ENCODE measurements at places on chromosomes 5 and 9.

- DNase-seq = no peak
These were observed 95.5 kb upstream of the IFNK start for GRCh38 chr9:27428551-27428950.

DNA sequence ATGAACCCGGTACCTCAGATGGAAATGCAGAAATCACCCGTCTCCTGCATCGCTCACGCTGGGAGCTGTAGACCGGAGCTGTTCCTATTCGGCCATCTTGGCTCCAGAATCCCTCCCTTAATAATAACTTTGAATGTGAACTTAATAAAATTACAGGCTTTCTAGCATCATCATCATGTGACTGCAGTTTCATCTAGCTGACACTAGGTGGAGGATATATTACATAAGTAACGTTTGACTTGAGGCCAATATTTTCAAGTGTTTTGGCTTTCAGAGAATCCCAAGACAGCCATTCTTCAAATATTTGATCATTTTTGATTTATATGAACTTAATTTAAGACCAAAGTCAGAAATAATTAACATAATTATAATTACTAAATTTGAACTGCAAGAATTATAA, 474.9 kb upstream of the CDH10 start:
- no peak for DNase-seq

DNA sequence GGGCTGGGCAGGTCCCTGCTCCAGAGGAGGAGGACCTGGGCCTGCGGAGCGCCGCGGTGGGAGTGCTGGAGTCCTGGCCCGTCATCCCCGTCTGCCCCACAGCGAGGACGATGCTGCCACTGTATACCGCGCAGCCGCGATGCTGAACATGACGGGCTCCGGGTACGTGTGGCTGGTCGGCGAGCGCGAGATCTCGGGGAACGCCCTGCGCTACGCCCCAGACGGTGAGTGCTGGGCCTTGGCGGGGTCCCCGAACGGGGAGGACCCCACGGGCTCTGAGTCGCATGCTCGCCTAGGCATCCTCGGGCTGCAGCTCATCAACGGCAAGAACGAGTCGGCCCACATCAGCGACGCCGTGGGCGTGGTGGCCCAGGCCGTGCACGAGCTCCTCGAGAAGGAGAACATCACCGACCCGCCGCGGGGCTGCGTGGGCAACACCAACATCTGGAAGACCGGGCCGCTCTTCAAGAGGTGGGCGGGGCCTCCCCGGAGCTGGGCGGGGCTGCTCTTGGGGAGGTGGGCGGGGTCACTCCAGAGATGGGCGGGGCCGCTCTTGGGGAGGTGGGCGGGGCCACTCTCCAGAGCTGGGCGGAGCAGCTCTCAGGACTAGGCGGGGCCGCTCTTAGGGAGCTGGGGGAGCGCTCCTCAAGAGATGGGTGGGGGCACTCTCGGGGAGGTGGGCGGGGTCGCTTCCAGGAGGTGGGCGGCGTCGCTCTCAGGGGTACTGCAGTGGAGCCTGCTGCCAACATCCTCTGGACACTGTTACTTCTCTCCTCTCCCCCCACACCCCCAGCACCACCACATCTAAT, 13.1 kb downstream of the LRRC26 start:
- no peak for DNase-seq

DNA sequence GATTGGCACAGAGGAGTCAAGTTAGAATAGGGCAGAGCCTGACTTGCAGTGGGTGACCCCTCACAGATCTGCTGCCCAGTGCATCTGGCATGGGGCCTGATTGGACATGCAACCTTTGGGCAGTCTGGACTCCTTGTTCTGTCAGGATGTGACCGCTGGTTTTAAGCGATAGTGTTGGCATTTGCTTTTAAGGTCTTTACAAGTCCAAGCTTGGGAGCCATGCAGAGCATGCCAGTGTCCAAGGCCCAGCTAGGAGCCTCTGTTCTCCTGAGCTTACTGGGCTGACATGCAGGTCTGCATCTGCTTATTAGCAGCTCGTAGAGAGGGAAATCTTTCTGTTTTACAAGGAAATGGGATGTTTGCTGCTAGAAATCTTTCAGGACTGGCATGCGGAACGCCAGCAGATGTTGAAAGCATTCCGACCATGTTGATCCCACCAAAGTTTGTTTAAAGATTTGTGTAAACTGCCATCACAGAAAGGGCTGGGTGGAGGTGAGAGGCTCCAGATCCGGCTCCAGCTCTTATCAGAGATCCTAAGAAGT, 27.5 kb downstream of the GADD45G start:
- no peak for DNase-seq

GRCh38 chr5:150544611-150545219, 36.8 kb downstream of the NDST1 start:
- peak; percentile 8 for DNase-seq

DNA sequence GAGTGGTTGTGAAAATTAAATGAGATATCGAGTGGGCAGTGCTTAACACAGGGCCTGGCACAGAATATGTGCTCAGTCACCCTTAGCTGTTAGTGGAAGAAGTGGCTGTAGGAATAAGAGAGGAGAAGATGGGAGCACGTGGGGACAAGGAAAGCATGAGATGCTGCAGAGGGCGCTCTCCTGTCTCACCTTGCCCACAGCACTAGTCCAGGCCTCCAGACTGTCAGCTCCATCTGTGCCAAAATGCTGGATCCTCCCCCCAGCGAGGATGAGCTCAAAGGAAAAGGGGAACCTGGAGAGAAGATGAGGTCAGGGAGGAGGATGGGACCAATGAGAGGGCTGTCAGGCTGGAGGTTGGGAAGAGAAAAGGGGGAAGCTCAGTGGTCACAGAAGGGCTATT, 12.5 kb downstream of the ARAP3 start:
- DNase-seq = no peak

DNA sequence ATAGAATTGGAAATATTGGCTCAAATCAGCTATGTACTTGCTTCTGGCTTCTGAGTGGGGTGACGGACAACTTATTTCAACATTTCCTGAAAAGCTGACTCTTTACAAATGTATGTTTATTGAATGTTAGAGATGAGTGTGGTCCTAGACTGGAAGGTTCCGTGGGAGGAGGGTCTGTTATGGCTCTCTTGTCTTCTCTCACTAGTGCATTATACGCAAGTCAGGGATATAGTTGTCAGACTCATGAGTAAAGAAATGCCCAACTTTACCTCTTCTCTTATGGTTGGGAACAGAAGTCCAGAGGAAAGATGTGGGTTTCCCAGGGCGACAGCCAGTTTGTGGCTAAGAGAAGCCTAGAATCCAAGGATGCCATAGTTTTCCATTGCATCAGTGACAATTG, 839.3 kb upstream of the WWC1 start:
- no peak for DNase-seq

- DNase-seq = no peak
These were observed 40.0 kb downstream of the DAPK1 start for GRCh38 chr9:87537625-87538024.

- no peak for DNase-seq
These were observed 37.0 kb upstream of the RAB3C start for GRCh38 chr5:58545912-58546311.

GRCh38 chr5:143748516-143748915, 63.4 kb upstream of the HMHB1 start:
- no peak for DNase-seq

DNA sequence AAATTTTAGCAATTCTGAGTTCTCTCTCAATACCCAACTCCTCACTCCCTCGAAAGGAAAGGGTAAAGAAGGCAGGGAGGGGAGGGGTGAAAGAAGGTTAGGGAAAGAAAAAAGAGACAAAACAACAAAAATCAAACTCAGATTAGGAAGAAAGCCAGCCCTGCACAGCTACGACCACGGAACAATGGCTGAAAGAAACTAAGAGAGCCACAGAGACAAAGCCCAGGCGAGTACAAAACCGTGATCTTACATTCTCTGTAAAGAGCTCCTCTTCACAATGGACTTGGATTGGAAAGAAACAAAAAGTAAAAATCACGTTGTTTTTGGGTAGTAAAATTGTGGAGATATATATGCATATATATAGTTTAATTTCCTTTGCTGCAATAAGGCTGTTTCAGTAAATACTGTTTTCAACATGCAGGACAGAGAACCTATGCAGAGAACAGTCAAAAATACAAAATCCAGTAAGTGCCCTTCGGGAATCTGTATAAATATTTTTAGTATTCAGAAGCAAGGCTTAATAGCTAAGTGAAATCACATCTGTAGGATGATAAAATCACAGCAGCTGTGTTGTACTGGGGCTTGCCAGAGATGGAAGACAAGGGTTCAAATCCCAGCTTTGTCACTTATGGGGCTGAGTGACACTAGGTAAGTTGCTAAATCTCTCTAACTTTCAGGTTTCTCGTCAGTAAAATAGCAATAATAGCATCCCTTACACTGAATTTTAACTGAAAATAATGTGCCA, 16.9 kb downstream of the PSMB7 start:
- no peak for DNase-seq

GRCh38 chr5:170416526-170416925, 27.4 kb upstream of the KCNMB1 start:
- no peak for DNase-seq

- no peak for DNase-seq
These were observed 32.5 kb upstream of the GNAQ start for GRCh38 chr9:78064075-78064474.

GRCh38 chr9:135660407-135660806, 2.7 kb upstream of the LCN9 start:
- no peak for DNase-seq

DNA sequence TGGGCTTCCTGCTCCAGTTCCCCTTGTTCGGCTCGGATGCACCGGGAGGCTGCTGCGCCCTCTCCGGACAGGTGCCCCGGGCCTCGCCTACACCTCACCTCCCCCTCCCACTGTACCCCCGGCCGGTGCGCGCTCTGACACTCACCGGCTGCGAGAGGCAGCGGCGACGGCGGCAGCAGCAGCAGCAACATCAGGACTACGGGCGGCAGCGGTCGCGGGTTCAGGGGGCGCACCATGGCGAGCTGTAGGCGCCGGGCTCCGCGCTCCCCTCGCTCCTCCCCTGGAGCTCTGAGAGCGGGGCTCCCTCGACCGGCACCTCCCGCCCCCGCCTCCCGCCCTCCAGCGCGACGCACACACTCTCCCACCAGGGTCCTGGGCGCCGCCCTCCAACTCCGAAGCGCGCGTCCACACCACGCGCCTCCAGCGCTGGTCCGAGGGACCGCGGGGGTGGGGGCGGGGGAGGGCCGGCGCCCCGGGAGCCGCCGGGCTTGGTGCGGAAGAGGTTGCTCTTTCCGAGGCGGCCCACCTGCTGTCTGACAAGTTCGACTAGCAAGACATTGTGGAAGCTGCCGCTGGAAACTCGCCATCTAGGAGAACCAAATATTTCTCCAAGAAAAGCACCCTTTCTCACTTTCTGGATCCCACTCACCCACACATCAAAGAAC, at the start of gene GFRA3:
Gene GFRA3 (minus strand): TSS at position 433 of the 665 bp plus-strand sequence. CDS start 197 bp downstream, at position 236.
- DNase-seq = no peak

GRCh38 chr5:97094579-97095317, 47.7 kb downstream of the LIX1 start:
- DNase-seq = no peak

GRCh38 chr9:13410566-13411031, 131.1 kb upstream of the MPDZ start:
- no peak for DNase-seq

- DNase-seq = no peak
These were observed 9.6 kb downstream of the EFNA5 start for GRCh38 chr5:107661038-107661649.

DNA sequence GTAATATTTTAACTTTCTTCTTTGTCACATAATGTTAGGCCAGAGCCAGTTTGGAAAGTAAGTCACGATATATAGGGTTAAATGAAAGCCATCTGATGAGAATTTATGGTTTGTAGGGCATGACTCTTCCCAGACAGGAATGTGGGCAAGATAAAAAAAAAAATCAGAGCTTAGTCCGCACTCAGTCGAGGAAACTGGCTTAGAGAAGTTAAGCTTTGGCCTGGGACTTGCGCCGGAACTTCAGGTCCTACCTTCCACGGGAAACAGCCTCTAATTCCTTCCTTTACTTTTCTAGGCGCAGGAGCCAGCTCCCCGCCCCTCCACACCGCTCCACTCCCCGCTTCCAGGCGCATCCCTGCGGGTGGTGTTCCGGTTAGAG, 475 bp downstream of the DDX31 start:
- no peak for DNase-seq

DNA sequence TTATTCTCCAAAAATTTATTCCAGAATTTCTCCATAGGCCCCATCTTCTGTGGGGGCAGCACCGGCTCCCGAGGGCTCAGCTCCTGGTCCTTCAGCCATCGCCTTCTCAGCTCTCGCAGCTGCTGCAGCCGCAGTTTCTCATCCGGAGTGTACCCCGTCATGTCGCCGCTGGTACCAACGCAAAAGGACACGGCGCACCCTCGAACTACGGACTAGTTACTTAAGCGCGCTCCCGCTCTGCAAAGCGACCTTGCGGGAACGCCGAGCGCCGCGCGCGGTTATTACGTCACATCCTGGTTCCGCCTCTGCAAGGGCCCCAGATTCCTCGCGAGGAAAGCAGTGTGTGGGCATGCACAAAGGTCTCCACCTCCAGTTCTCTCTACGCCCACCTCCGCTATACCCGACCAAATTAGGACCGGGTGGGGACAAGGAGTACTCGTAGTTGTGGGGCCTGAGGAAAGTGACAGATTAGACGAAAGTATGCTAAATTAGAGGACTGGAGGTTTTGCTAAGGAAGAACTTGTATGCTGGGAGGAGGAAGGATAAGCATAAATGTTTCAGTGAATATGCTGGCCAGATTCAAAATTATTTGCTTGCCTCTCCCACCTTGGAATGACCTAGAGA, at the start of gene NDUFB6:
Gene NDUFB6 (minus strand): TSS at position 260 of the 624 bp plus-strand sequence. CDS start 99 bp downstream, at position 161.
- peak; percentile 91 for DNase-seq

DNA sequence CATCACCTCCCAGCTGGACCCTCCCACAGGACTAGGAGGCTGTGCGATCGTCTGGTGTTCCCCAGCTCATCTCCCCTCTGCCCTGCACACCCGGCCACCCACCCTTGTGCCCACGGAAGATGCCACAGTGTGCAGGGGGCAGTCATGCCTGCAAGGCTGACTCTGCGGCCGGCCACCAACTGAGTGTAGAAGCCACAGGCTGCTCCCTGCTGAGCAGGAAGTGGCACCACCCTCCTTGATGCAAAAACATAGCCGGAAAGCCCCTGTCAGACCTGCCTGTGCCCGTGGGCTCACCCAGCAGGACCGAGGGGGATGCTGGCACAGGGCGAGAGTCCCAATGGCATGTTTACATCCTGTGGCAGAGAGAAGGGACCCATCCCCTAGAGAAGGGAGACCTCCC, 40.3 kb upstream of the SLC12A7 start:
- no peak for DNase-seq

DNA sequence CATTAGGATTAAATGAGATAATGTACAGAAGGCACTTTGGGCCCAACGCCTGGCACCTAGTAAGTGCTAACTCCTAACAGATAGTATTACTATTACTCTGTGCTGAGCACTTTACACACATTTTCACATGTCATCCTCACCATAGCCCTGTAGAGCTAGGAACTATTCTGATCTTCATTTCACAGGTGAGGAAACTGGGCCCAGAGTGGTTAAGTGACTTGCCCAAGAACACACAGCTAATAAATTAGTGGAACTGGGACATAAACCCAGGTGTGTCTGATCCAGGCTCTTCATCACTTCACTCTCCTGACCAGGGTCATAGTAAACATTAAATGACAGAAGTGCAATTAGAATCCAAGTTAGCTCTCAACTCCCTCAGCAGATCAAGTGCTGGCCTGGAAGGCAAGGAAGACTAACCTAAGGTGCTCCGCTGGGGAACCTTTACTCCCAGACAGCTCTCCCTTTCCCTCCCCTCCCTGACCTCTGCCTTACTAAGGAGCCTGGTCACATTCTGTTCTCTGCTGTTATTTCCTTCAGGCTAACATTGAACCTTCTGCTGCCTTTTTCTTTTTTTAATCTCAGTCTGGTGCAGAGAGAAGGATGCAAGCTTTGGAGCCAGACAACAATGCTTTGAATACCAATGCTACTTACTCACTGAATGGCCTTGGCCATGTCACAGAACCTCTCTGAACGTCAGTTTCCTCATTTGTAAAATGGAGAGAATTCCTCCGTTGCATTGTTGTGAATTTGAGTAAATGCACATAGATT, 4.1 kb upstream of the ADRA1B start:
- DNase-seq = no peak

Data from activated CD8-positive, alpha-beta memory T cell treated with anti-CD3 and anti-CD28 coated beads for 1 hour (primary cell).